ENCODE measurements at places on chromosomes 12 and 14.
A peak's percentile ranks its signal among the peaks of the same experiment; 100 is the strongest.

DNA sequence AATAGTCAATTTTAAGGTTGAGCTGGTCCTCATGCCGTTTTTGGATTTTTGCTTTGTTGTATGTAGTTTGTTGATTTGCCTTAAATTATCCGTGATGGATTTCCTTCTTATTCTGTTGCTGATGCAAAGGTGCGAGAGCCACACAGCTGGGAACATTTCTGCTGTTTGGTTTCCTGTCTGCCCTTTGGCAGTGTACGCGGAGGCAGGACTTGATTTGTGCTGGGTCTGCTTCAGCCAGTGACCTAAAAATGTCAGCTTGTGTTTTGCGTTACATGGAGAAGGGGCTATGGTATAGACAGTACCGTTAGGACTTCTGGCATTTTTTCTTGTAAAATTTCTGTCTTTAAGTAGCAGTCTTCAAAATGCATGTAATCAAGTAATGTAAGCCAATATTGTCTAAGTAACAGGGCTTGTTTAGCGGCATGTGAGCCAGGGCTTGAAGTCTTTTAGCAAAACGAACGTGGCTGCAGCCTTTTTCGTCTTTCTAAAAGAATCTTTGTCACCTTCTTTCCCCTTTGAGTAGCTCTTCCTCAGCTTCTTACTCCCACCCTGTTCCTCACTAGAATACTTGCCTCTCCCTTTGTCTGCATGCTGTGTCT is 18.2 kb upstream of the RD3L start:
- DNase-seq: no peak

GRCh38 chr12:72241552-72241951 is 30.6 kb upstream of the TRHDE start:
- no peak for DNase-seq

DNA sequence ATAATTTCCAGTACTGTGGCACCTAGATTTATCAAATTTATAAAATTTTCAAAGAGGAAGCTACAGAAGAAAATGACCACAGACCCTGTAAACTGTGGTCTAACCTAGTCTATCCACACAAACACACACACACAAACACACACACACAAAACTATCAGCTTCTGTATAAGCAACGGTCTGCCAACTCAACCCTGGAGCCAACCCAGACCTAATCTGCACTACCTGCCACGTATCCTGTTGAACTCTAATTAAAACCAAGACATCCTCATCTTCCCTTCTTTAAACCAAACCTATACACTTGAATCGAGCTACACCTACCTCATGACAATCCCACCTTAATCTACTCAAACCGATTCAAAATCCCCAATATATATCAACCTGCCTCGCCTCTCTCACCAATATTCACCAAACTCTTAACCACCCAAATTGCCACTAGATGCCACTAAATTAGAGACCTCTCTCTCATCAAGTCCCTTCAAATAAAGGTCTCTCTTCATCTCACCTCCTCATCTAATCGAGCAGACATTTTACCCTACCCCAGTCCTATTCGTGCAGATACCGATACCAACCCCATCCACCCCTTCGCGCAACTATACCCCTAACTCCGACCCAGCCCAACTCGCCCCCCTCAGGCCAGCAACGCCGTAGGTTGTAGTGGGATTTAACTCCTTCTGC is 808 bp downstream of the ACIN1 start:
- DNase-seq: no peak

GRCh38 chr12:124548854-124549378 is 18.5 kb downstream of the NCOR2 start:
- DNase-seq: no peak

DNA sequence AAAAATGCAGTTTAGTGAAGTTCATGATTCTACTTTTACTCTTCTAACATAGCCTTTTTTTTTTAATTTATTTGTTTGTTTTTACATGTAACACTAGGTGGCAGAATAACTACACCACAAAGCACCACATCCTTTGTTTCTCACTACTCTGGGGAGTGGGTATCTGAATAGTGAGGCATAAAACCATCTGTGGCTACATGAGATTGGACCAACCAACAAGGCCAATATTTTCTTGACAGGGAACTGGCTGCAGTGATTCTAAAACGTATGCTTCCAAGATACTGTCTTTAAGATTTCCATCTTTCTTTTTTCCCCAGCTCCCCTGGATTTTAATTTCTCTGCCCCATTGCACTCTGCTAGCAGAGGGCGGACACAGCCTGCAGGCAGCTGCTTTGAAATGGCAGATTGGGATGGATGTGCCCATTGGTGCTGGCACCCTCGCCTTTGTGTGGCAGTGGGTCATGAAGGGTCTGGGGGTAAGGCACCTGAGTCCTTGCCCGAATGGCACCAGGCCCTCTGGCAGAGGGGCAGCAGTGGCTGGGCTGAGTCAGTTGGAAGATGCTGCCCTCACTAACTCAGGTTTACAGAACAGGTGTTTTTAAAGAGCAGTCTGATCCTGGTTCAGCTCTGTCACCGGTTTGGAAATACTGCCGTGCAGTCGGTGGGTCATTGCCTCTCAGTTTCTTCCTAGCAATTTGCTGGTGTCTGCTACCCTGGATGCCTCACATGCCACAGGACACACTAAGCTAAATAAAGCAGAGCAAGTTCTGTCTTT is 429.1 kb downstream of the RAD51B start:
- DNase-seq: peak; percentile 32

Measured in GDM1 (cell line).